Activated T-helper 1 cell treated with anti-CD3 and anti-CD28 coated beads, Interleukin-12 subunit alpha, Interleukin-12 subunit beta, Interleukin-2, Interleukin-4 antibody, amounts not matched to agents 30 ng/mL and 10 ng/mL and 1 ng/mL, durations not matched to agents 14 hours and 24 hours and 36 hours (primary cell): ENCODE measurements at places on chromosomes 1 and 21. TPM values are rescaled to one million over a fixed set of nuclear protein-coding genes. Genes with fewer than 3 reads are reported as not detected.

DNA sequence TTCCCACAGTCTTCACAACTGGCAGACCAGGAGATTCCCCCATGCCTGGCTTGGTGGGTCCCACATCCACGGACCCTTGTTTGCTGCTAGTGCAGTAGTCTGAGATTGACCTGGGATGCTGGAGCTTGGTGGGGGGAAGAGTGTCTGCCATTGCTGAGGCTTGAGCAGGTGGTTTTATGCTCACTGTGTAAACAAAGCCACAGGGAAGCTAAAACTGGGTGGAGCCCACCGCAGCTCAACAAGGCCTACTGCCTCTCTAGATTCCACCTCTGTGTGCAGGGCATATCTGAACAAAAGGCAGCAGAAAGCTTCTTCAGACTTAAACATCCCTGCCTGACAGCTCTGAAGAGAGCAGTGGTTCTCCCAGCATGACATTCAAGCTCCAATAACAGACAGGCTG is 177.3 kb upstream of the ETV3 start:
- no peak for DNase-seq

The GNG12 gene
- 0.08 and 0.12 TPM in 2 replicates for total RNA-seq

DNA sequence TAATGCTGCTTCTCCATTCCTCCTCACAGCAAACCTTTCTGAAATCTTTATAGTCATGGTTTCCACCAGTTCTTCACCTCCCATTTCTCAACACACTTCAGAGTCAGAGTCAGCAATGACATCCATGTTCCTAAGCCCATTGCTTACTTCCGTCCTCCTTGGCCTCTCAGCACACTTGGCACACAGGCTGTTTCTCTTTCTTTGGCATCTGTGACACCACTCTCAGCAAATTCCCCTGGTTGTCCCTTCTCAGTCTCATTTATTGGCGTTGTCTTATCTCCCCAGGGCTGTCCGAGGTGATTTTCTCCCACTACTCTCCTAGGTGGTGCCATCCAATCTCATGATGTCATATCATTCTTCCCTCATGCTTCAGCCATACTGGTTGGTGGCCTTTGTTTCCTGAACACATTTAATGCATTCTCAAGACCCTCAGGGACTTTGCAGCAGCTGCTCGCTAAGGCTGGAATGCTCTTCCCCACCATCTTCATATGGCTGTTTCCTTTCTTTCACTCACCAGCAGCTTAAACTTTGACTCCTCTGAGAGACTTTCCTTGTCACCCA is 3.3 kb upstream of the LGALS8 start:
- DNase-seq: no peak

GRCh38 chr1:228555074-228555994 is 68.2 kb downstream of the RNF187 start:
- no peak for DNase-seq

GRCh38 chr1:109264379-109264755 is 15.0 kb downstream of the CELSR2 start:
- DNase-seq: no peak

- DNase-seq: no peak
Observed at GRCh38 chr1:76876655-76877395, 9.5 kb downstream of the ST6GALNAC5 start.

GRCh38 chr1:60969971-60970509 is 112.3 kb upstream of the NFIA start:
- no peak for DNase-seq

- no peak for DNase-seq
Observed at GRCh38 chr1:235622936-235623779, 26.4 kb downstream of the GNG4 start.

The EPHB2 gene
- not detected in 2 replicates for total RNA-seq
